ENCODE measurements at places on chromosomes 16 and 17.

- no peak for DNase-seq
Measured at GRCh38 chr16:4362476-4363135, 9.0 kb upstream of the VASN start.

GRCh38 chr17:33127706-33128105 lies 136.1 kb downstream of the SPACA3 start:
- no peak for DNase-seq

- DNase-seq = peak; percentile 66
Measured at GRCh38 chr16:2468233-2468724, 2.8 kb upstream of the NTN3 start.

- DNase-seq = no peak
Measured at GRCh38 chr16:71337631-71338030, 20.9 kb upstream of the CALB2 start.

DNA sequence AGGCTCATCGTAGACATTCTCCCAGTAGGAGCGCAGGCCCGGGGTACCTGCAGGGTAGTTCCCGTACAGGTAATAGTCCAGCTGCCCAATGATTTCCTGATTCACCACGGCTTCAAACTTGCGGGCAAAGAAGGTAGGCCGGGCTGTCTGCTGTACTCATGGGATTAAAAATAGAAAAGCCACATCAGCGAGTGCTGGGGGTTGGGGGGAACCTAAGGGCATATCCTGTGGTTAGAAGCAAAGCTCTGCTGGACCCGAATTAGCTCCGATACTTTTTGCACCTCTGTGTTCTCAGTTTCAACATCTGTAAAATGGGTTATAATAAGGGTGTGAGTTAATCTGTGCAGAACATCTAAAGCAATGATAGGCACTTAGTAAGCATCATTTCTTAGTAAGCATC lies 336.2 kb downstream of the XYLT1 start:
- no peak for DNase-seq

- no peak for DNase-seq
Measured at GRCh38 chr17:64230791-64231408, 32.2 kb downstream of the TEX2 start.

DNA sequence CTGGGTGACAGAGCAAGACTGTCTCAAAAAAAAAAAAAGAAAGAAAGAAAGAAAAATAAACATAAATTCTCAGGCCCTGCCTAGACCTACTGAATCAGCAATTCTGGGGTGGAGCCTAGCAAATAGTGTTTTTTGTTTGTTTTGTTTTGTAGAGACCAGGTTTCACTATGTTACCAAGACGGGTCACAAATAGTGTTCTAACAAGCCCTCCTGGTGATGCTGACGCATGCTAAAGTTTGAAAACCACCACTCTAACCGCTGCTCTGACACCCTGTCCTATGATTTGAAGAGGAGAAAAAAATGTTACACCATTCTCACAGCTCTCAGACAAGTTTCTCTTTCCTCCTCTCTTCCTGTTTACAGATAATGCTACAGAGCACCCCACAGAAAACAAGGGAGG lies 1.5 kb downstream of the MRPL10 start:
- no peak for DNase-seq

DNA sequence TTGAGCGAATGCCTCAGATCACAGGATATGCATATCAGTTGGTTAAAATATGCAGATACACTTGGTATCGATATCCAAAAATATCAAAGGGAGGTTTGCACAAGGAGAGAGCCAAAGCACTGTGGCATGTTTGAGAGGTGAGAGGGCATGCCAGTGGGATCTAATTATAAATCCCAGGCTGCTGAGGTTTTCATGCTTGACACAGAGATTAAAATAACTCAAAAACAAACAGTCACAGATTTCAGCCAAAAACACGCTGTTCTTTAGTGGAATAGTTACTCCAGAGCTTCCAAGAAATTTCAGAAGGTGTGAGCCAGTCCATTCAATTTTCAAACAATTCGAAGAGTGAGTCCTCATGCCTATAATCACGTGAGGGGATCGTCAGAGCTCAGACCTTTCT lies 477.9 kb downstream of the SOX9 start:
- no peak for DNase-seq

GRCh38 chr16:68503334-68503733 lies 35.8 kb upstream of the ZFP90 start:
- DNase-seq = no peak

DNA sequence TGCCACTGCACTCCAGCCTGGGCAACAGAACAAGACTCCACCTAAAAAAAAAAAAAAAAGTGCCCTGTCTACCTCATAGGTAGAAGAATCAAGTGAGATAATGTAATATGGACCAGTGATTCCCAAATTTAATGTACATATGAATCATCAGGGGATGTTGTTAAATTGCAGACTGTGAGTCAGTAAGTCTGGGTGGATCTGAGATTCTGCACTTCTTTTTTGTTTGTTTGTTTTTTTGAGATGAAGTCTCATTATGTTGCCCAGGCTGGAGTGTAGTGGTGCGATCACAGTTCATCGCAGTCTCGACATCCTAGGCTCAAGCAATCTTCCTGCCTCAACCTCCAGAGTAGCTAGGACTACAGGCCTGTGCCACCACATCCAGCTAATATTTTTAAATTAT lies 31.6 kb downstream of the HOXB1 start:
- no peak for DNase-seq

DNA sequence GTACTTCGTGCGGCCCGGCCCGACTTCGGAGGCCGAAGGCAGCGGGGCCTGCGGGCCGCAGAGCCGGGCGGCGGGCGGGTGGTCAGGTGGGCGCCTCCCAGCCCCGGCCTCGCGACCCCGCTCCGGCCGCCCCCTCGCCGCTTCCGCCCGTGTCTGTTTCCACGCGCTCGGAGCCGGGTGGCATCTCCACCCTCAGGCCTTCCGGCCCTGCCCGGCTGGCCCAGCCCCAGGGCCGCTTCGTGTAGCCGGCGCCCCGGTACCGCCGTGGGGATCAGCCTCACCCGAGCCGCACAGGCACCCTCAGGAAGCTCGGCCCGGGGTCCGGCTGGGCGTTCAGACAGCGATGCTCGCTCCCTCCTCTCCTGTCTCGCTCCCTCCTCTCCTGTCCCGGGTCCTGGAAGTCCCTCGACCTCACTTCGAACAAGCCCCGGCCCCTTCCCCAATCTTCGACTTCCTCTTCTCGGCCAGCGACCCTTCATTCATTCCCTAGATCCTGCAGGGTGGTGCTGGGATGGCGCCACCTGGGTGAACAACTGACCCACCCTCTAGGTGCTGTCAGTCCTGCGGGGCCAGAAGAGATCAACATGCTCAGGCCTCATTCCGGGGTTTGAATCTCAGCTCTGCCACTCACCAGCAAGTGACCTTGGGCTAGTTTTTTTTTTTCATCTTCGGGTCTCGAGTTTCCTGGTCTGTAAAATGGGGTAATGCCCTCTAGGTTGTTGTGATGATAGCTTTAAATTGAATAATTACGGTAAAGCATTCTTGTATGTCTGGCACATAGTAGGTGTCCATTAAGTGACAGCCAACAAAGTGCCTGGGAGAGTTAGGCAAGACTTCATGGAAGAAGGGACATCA lies 610 bp downstream of the VPS4A start:
- no peak for DNase-seq

GRCh38 chr16:79073566-79073965 lies 527.0 kb downstream of the MAF start:
- DNase-seq = no peak

- no peak for DNase-seq
Measured at GRCh38 chr17:17700251-17700969, 19.2 kb downstream of the RAI1 start.

DNA sequence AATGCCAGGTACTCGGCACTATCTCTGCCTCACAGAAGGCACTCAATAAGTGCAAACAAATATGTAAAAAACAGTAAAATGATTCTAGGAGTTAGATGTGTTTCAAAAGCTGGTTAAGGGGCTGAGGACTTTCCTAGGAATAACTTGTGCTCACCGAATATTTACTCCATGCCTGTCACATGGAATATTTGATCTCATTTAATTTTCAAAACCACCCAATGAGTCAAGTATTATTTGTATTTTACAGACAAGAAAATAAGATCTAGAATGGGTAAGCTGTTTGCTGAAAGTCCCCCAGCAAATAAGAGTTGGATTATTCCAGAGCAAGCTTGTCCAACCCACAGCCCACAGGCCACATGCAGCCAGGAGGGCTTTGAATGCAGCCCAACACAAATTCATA lies 34.6 kb upstream of the LYRM9 start:
- no peak for DNase-seq

GRCh38 chr17:40561871-40562611 lies 3.2 kb downstream of the CCR7 start:
- DNase-seq = no peak

DNA sequence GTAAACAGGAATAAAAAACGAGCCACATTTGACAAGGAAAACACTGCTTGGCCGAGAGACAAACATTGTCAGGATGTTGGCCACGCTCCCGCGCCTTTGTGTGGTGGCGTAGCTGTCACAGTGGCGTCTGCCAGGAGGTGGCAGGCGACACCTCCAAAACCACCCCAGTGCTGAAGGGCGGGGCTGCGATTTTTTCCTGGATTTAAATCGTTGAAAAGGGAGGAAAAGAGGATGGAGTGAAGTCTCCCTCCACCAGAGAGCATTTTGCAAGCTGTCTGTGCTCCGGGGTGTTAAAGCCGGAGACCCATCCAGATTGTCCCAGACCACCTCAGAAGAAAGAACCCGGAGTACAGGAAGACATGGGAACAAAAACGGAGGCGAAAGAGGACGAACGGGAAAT lies 12.7 kb downstream of the MRM3 start:
- no peak for DNase-seq

DNA sequence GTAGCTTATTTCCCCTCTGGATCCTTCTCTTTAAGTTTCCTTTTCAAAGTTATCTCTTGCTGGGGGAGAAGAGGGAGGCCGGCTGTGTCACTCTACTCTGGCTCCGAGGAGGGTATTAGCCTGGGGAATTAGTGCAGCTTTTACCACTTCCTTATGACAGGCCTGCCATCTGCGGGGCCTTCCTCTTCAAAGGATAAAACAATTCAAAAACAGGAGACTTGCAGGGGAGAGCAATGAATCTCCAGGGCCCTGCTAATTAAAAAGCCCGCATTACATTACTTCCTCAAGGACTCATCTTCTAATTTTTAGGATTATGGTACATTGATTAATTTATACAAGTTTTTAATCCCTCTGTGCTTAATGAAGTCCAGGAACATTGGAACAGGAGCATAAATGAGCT lies 190.9 kb upstream of the CDH5 start:
- DNase-seq = no peak

- no peak for DNase-seq
Measured at GRCh38 chr16:10172848-10173655, 9.2 kb downstream of the GRIN2A start.

DNA sequence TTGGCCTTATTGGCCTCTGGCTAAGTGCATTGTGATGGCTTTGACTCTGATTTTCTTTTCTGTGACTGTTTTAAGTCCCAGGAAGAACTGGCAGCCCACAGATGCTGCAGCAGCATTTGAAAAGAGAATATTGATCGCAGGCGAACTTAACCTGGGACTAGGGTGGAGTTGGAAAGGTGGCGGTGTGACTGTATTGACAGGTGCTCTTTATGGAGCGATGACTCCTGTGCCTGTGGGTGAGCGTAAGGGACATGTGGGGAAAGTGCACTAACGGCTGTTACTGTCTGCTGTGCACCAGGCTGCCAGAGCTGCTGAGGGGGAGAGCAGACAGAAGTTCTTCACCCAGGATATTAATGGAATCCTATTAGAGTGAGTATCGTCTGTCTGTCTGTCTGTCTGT lies 21.3 kb downstream of the UBN1 start:
- DNase-seq = no peak

- no peak for DNase-seq
Measured at GRCh38 chr17:4506175-4506813, 7.6 kb downstream of the SPNS2 start.

DNA sequence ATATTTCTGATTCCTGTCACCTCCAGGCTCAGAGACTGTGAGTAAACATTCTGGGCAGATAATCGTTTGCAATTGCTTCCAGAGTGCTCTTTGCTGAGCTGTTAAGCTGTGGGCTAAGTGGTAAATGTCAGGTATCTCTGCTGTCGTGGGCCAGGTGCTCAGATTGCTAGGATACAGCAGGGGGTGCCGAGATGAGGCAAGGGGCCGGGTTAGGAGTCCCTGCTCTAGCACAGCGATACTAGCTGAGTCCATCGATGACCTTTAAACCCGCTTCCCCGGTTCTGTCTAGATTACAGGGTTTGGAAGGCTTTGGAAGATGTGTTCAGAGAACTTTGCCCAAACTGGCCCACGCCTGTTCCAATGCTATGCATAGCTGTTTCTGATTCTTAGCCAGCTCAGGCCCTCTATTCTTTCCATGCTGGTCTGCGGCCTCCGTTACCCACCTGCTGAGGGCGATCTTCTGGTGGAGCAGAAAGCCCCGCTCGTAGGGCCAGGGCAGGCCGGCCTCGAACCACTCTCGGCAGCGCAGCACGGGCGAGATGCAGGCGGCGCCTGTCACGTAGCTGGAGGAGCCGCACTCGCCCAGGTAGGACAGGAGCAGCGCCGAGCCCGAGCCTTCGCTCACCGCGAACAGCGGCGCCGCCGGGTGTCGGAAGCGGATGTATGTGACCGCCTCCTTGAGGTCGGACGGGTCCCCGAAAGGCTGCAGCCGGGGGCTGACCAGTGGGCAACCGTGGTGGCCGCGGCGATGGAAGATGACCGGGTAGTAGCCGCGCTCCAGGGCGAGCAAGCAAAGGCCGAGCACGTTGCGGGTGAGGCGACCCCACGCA lies 979 bp downstream of the ABHD15 start:
- peak; percentile 80 for DNase-seq

DNA sequence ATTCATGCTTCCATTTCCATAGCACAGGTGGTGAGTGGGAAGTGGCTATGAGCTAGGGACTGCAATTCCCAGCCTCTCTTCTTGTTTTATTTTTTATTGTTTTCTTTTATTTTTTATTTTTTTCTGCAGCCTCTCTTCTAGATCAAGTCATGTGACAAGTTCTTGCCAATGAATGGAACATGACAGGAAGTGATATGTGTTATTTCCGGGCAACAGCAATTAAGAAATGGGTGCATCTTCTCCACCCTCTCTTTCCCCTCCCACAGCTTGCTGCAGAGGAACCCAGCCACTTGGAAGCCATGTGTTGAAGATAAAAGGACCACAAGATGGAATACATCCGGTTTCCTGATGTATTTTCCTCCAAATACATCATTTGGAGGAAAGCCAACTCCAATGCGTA lies 23.6 kb downstream of the IRX5 start:
- DNase-seq = no peak

GRCh38 chr16:23962001-23962400 lies 126.2 kb downstream of the PRKCB start:
- DNase-seq = no peak

Data from NCI-H1436 treated with DMSO at 0.1 percent for 48 hours (cell line).